ENCODE measurements at places on chromosomes 2 and 18.

GRCh38 chr2:197138506-197138905 is 172.1 kb downstream of the ANKRD44 start:
- DNase-seq, result no peak

DNA sequence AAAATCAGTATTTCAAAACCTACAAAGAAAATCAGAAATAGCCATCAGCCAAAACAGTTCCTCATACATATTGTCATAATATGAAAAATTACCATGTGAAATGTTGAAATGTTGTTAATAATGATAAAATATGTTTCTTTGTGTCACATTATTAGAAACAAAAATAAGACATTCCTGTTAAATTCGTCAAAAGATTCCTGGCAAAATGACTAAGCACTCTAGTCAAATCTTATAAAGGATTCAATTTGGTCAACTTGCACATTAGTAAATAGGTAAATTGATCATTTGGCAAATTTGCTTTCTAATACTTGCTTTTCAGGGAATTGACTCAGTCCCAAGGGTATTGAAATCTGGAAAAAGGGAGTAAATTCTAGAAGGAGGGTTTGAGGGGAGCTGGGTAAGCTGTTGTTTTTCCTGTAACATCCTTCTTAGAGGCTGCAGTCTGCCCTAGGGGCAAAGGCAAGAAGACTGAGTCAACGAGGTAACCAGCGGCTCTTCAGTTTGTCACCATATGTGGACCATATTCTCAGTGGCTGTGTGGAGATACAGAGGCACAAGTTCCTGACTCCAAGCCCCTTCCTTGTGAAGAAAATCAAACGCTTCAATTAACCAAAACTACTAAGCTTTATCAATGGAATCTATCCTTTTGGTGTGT is 482.3 kb downstream of the TNS1 start:
- no peak for DNase-seq

- DNase-seq, result no peak
Observed at GRCh38 chr2:48414980-48415835, 114.7 kb upstream of the STON1 start.

DNA sequence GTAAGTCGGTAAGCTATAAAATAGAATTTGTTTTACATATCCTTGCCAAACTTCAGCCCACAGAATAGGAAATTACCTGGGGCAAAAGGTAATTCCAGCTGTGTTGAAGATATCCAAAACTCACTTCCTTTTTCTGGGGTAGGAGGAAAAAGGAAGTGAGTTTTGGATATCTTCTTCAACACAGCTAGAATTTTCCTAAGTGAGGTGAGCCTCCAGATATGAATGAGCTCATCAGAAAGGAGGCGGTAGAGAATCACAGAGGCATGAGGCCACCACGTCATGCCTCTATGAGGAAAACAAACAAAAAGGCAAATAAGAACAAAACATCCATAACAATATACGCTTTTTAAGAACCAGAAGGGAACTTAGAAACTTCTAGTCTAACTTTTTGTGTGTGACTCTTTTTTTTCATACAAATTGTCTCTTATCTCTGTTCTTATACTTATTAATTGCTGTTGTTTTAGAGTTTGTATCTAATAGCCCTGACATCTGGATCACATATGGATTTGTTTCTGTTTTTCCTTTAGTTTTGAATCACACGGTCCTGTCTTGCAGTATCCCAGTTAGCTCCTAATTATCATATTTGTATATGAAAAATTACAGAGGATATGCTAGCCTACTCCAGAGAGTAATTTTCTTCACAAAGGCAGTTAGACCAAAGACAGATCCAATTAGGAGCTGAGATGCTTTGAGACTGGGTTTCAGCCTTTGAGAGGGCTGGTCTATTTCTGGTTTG is 104.5 kb downstream of the RBM43 start:
- DNase-seq, result no peak

- no peak for DNase-seq
Observed at GRCh38 chr2:193895226-193895625, 1700.5 kb upstream of the TMEFF2 start.

GRCh38 chr2:170878505-170878904 is 50.5 kb upstream of the GORASP2 start:
- DNase-seq, result no peak

DNA sequence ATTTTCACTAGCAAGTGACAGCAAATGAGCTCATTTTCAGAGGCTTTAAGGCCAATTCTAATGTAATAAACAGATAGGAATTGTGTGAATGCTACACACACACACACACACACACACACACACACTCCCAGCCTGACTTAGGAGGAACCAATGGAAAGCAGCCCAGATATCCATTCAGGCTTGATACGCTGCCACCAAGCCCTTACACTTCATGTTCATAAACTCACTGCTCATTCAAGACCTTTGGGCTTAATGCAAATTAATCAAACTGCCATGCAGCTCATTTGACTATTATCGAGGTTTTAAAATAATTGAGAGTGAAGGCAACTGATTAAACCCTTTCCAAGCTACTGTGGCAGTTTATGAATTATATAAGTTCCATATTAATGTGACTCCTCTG is 298.9 kb upstream of the NCKAP5 start:
- no peak for DNase-seq
